ENCODE measurements at places on chromosomes 2 and 18.

DNA sequence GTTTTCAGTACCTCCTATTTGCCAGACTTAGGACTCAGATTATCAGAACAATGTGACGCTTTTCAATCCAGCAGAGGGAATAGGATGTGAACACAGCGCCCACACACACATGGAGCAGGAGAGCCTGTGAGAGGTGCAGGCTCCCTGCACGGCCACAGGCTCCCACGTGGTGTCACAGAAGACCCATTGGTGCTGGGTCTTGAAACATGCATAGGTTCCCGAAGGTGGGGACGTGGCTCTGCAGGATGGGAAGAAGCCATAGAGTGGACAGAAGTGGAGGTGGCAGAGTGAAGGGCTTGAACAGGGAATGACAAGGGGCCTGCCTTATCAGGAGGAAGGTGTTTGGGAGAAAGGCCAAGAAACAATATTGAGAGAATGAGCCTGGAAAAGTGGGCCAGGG lies 78.5 kb upstream of the BCL2L11 start:
- DNase-seq, result no peak

- no peak for DNase-seq
These were observed 132.1 kb downstream of the TFCP2L1 start for GRCh38 chr2:121152861-121153260.

DNA sequence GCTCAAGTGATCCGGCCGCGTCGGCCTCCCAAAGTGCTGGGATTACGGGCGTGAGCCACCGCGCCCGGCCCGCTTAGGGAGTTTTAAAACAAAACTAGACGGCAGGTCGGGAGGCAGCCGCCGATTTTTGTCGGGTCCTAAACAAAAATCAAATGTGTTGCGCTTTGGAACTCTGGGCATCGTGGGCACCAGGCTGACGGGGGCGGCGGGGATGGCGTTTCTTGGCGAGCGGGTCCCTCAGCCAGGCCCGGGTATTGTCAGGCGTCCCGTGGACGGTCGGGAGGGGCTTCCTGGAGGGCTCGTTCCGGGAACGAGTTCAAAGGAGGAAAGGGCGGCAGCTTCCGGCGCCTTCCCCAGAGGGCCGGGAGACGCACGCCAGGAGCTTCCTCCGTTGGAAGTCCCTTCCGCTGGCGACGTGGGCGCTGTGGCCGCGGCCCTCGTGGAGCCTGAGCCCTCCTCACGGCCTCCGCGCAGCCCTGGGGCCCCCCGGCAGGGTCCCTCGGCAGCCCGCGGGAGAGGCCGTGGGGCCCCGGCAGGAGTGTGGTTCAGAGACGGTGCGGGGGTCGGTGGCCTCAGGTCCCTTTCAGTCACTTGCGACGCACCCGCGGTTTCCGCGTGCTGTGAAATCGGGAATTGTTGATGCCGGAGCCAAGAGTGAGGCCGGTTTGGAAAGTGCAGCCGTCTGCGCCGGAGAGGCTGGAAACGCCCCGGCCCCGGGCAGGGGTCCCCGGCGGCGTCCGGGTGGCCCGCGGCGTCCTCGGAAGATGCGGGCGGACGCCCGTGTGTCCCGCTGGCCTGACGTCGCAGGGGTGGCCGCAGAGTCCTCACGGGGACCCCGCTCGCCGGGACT lies 59.3 kb downstream of the EMILIN2 start:
- DNase-seq, result no peak

DNA sequence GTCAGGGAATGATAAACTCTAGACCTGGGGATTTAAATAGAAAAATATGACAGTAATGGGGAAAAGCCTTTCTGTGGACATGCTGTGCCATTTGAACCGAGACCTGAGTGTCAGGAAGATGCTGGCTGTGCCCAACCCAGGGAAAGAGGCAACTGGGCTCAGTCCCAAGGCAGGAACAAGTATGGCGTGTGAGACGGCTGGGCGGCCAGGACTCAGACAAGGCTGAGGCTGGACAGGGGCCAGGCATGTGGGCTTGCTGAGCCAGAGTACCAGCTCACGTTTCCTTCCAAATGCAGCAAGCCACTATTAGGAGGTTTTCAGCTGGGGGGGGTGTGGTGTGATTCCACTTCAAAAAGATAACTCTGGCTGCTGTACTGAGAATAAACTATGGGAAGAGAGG lies 92.4 kb downstream of the INPP5D start:
- no peak for DNase-seq

GRCh38 chr18:44821924-44822323 lies 141.2 kb downstream of the SETBP1 start:
- DNase-seq, result no peak

GRCh38 chr2:59366288-59366687 lies 1125.2 kb upstream of the FANCL start:
- no peak for DNase-seq

DNA sequence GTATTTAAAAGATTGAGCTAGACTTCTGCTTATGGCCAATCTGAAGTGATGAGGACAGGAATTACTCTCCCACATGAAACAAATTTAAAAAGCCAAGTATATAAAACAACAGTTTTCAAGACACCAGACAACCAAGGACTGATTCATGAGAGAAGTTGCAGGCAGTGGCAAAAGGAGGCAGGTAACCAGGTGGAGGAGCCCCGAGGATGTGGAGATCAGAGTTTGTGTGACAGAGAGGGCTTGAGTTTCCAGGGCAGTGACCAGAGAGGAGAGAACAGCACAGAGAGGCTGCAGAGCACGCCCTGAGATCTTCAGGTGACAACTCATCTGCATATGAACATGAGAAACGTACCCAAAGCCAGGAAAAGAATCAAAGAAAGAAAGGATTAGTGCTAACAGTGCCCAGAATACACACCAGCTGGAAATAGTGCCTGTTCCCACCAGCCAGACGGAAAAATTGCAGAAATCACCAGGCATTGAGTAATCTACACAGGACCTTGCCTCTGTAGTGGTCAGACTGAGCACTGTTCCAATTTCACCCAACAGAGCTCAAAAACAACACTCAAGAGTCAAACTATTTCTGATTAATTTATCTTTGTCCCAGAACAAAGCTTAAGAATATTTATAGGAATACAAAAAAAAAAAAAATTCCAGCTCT lies 173.1 kb downstream of the SEPTIN10 start:
- no peak for DNase-seq

- DNase-seq, result no peak
These were observed 228.1 kb downstream of the RBM43 start for GRCh38 chr2:151033271-151034248.

DNA sequence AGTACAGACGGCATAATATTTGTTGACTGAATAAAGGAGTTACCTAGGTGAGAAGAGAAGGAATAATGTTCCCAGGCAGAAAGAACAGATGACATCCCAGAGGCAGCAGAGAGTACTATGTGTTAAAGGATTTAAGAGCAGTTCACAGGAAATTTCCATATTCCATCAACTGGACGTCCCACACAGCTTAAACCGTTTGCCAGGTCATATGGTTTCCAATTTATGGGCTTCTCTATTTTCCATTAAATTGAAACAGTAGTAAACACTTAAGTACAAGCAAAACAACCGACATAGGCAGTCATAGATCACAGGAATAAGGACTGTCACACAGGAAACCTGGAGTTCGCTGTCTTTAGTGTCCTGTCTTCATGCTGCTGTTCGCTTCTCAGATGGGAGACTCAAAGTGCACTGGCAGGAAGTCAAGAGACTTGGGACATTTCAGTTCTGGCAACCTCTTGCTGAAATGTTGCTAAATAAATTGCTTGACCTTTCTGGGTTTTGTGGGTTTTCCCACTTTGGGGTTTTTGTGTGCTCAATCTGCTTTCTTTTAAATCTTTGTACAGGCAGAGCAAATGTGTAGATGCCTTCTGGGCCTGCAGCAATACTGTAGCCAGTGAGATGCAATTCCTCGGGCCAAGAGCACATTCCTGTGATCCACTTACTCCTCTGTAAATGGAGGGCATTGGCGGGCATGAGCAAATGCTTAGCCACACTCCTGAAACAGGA lies 5.8 kb upstream of the PIEZO2 start:
- no peak for DNase-seq

DNA sequence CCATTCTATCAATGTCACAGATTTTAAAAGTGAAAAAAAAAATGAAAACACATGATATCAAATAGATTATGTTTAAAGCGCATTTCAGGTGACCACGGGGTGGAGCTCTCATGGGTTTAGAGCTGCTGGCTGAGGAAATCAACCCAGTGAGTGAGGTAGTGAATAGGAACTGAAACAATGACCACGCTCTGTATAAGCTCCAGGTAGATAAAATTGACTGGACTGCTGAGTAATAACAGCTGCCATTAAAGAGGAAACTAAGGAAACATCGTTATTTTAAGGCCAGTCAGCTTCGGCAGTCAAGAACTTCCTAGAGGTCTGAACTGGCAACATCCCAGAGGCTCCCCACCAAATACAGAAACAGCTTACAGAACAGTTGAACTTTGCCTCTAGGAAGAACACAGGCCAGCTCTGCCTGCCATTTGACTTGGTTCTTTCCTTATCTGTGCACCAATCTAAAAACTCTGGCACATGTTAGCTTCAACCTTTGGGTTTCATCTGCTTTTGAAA lies 185.9 kb downstream of the PDE1A start:
- no peak for DNase-seq

GRCh38 chr2:238786792-238787490 lies 60.9 kb upstream of the TWIST2 start:
- DNase-seq, result no peak

DNA sequence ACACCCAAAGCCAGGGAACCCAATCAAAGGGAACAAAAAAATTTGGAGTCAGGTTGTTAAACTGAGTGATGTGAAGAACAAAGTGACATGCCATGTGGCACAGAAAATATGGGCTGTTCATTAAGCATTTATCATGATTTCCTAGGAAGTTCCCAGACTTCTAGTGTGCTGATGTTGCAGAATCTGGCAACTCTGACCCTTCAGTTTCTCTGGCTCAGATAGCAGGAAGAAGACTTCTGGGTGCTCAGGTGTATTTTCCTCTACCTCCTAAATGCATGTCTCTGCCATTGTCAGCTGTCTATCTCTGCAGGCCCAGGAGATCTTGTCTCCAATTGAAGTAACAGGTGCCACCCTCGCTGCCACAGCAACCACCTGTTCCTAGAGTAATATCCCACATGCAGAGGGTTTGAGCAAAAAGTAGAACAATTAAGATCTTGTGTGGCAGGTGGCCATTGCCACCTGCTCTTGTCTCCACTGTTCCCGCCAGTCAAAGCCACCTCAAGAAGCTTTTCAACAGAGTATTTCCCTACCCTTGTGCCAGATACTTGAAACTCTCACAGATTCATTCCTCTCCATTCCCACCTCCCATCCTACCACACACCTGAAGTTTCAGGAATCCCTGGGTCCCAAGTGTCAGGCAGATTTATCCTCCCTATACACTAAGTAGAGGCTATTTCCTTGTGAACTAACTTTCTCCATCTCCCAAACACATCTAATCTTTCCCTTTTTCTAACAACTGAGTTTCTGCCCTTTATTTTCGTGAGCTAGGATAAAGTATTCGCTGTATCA lies 533.7 kb upstream of the CHAC2 start:
- DNase-seq, result no peak

GRCh38 chr18:5476961-5477800 lies 66.6 kb downstream of the EPB41L3 start:
- no peak for DNase-seq

GRCh38 chr2:101486258-101486701 lies 11.4 kb upstream of the RFX8 start:
- DNase-seq, result no peak

- DNase-seq, result no peak
These were observed 448.9 kb downstream of the NBAS start for GRCh38 chr2:15112216-15112615.

DNA sequence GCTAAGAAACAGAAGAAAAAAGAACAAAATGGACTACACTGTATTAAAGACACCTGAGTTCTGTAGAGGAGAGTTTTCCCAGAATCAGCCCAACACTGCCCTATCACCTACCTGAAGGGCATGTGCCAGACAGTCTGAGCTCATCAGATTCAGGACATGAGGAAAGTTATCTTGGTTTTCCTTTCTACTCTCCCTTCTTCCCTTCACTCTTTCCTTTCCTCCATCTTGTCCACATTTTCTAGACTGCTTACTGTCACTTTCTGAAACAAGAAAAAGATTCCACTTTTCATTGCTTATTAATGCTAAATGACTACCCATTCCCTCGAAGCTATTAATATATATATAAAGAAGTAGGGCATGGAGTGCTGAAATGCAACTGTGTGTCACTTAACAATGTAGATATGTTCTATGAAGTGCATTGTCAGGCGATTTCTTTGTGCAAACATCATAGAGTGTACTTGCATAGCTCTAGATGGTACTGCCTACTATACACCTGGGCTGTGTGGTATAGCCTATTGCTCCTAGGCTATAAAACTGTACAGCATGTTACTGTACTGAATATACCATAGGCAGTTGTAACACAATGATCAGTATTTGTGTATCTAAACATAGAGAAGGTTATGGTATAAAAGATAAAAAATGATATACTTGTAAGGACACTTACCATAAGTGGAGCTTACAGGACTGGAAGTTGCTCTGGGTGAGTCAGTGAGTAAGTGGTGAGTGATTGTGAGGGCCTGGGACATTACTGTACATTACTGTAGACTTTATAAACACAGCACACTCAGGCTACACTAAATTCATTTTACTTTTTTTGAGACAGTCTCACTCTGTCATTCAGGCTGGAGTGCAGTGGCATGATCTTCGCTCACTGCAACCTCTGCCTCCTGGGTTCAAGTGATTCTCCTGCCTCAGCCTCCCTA lies 145.5 kb upstream of the ITGA6 start:
- DNase-seq, result no peak

- DNase-seq, result no peak
These were observed 95.4 kb downstream of the CTAGE1 start for GRCh38 chr18:22322243-22322691.

DNA sequence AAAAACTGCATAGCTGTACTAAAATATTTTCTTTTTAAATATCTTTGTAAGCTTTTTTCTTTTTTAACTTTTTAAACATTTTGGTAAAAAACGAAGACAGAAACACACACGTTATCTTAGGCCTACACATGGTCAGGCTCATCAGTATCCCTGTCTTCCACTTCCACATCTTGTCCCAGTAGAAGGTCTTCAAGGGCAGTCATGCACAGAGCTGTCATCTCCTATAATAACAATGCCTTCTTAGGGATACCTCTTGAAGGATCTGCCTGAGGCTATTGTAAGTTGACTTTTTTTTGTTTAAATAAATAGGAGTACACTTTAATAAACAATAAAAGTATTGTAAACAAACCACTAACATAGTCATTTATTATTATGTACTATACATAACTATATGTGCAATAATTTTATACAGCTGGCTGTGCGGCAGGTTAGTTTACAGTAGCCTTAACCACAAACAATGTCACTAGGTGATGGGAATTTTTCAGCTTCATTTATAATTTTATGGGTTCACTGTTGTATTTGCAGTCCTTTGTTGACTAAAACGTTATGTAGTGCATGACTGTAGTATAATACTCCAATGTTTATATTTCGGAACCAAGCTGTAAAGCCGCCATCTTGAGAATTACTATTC lies 124.4 kb downstream of the MAP4K4 start:
- no peak for DNase-seq
